ENCODE measurements at places on chromosomes 5 and 9.

DNA sequence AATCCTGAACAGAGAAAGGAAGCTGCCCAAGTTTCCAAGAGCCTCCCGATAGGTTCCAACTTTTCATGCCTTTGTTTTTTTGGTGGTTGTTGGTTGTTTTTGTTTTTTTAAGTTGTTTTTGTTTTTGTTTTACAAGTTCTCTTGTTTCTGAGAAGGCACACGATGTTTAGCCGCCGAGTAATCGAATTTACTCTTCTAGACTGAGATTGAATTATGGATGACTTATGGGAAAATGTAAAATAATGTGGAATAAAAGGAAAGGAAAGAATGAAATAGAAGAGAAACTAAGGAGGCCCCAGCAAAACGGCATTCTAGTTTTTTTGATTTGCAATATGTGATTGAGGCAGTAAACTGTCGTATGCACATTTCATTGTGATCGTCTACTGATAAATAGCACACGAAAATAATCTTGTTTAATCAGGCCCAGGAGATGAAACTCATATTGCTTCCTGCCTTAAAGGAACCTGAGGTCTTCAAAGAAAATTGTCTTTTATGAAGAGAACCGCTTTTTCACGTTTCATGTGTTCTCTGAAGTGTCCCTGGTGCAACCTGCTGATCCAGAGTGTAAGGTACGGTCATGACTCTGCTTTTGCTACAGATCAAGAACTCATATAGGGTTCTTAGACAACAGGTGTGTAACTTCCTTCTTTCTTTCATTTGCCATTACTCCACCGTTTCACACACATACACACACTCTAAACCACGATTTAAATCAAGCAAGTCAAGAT is 1.3 kb upstream of the GNAQ start:
- DNase-seq: no peak

DNA sequence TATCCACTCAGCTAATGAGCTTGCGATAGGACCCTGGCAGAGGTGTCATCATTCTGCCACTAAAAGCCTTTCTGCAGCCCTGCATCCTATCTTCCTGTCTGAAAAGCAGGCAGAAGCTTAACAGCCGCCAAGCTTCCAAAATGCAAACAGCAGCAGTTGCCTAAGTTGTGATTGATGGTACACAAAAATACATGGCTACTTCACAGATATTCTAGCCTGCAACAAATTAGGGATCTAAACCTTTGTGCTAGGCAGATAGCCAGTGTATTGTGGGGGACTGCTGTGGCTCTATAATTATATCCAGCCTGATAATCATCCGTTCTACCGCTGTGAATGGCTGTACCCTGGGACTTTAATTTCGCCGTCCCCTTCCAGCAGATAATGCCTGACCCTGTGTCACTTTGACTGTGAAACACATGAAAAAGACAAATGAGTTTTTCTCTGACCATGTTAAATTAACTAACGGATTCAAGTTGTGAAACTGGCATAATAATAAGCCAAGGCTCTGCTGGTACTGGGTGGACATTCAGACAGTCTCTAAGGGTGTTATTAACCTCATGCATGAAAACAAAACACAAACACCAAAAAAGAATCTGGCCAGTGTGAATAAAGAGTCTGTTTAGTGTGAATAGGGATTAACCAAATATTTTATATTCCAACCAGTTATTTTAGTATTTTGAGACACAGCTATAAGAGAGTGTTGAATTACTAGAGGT is 45.9 kb downstream of the SEMA6A start:
- DNase-seq: no peak

GRCh38 chr9:97696803-97697601 is at the start of gene XPA:
Gene XPA (minus strand): TSS chr9:97697340. CDS start chr9:97697292, 48 bp downstream.
- peak; percentile 85 for DNase-seq

- DNase-seq: no peak
These were observed 240.5 kb downstream of the CETN3 start for GRCh38 chr5:90169078-90169477.

DNA sequence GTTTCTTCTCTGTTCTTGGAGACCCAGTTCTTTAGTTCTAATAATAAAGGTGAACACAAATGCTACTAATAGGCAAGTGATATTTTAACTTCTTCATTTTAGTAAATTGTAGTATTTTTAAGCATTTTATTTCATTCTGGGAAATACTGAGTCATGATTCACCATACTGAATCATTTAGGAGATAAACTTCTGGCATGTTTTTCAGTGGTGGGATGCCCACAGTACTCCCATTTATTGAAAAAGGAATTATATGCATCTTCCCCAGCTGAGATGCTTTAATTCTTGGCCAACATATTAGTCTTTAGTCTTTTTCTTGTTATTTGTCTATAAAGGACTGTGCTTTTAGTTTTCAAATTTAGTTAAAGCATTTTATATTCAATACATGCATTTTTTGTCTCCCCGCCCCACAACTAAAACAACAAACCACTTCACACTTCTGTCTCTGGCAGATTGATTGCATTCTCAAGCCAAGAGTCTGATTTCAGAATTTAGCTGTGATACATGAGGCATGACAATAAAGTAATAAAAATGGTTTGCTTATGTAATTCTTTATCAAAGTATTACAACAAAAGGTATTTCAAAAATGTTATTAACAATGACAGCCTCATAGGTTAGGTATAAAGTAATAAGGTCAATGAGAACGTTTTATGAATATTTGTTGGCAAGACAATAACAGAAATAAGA is 125.2 kb upstream of the CDH18 start:
- no peak for DNase-seq

GRCh38 chr9:36088020-36088419 is 48.5 kb upstream of the GLIPR2 start:
- no peak for DNase-seq

DNA sequence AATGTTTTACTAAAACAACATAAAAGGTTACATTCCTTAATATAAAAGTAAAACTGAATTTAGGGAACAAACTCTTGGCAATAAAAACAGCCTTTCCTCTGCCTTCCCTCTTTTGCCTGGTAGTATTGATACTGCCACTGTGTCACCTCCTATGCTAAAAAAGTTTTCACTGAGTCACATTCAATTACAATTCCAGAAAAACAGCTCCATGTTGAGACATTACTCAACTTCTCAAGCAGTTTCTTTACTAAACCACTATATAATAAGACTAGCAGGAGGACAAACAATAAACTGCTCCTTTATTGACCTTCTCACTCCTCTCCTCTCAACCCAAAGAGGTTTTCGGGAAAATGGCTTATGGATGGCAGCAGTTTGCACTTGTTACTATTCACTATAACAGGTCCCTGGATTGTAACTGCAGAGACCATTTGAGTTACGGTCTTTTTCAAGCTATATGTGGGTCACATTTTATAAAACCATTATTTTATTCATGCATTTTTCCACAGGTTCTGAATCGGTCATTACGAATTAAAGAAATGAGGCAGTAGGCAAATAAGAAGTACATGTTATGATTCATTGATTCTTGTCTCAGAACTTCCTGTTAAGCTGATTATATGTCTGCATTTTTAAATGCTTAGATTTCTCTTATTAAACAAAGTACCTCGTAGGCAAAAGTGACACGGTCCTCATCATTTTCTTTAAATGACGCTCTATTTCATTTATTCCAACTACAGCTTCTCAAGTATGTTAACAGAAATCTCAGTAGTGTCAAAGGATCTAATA is 2.1 kb downstream of the ZDHHC21 start:
- DNase-seq: no peak

- DNase-seq: no peak
These were observed 57.9 kb upstream of the CTNND2 start for GRCh38 chr5:11962122-11962521.

DNA sequence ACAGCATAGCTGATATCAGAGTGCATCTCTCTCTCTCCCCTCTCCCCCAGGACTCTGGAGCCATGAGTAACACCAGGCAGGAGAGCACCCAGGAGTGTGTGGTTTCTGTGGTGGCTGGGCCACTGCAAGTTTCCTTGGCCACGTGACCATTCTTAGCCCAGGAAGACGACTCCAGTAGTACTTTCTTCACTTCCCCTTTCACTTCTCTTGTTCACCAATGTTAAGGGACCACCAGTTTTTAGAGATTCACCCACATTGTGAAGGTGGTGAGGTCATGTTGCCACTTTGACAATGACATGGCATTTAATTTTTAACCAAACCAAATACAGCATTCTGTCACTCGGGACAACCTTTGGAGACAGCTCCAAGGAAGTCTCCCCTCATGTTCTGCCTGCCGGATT is 17.9 kb upstream of the DAPK1 start:
- DNase-seq: no peak

- no peak for DNase-seq
These were observed 82.0 kb downstream of the COL5A1 start for GRCh38 chr9:134723491-134724190.

GRCh38 chr9:108347463-108348188 is 508.2 kb downstream of the ACTL7B start:
- DNase-seq: no peak

- peak; percentile 67 for DNase-seq
These were observed 14.7 kb upstream of the CCIN start for GRCh38 chr9:36154331-36154952.

DNA sequence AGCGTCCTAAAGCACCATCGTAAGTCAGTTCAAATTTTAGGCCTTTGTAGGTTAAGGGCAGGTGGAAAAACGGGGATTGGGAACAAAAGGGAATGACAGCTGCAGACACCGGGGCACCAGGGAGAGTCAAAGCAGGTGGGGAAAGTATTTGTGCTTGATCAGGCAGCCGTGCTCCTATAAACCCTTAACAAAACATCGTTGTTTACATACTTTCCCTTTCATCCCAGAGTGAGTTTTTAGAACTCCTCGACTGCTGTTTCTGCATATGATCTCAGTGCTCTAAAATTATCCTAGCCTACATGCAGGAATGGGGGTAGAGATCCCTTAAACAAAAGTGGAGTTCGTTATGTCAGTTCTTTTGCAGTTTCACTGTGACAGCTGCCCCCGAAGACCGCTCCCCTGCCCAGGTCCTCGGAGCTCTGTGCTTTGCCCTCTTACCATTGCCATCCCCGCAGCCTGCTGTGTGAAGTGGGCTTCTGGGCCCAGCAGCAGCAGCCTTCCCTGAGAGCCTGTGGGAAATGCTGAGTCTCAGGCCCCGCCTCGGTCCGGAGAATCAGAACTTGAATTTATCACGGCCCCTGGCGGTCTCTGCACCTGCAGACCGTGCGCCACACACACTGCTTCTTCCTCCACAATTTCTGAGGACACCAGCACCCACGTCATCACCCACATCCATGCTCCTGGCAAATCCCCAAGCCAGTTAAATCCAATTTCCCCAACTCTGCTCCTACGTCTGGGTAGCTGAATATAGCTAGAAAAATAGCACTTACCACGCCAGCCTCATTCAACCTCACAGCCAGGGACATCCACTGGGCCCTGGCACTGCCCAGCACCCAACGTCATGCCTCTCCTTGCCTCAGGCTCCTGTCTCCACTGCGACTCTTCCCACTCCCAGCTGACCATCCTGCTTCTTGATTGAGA is 86.8 kb downstream of the NSUN2 start:
- no peak for DNase-seq

- no peak for DNase-seq
These were observed 59.6 kb upstream of the GRAMD2B start for GRCh38 chr5:126363658-126364057.

DNA sequence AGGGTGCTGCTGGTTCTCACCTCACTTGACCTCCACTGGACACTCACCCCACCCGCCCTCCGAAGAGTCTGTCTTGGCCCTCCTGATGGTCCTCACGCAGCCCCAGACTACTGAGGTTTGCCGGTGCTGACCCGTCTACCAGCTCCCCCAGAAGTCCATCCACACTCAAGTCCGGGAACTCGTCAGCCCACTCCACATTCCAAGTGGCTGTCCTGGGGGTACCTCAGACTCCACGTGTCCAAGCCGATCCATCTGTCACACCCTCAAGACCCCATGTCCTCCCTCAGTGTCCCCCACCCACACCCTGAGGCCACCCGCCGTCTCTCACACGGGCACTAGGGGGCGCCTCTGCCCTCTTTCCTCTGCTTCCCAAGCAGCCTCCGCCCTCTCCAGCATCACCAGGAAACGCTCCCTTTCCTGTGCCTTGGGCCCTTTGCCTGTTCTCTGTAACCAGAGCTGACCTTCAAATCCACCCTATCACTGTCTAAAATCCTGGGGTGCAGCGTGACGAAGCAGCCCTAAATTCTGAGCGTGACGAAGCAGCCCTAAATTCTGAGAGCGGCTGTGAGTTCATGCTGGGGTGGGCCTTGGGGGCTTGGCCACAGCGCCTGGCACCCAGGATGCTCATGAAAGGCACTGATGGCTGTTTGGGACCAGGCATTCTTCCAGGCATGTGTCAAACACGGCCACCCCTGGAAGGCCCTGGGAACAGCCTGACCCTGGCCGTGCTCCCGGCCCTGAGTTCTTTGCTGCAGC is 95.7 kb downstream of the KCNT1 start:
- no peak for DNase-seq

- DNase-seq: no peak
These were observed 488.0 kb upstream of the CYLC2 start for GRCh38 chr9:102507044-102507687.

- DNase-seq: no peak
These were observed 575.3 kb downstream of the RAB3C start for GRCh38 chr5:59158165-59158564.

- no peak for DNase-seq
These were observed 18.4 kb upstream of the ALDOB start for GRCh38 chr9:101453776-101454570.

DNA sequence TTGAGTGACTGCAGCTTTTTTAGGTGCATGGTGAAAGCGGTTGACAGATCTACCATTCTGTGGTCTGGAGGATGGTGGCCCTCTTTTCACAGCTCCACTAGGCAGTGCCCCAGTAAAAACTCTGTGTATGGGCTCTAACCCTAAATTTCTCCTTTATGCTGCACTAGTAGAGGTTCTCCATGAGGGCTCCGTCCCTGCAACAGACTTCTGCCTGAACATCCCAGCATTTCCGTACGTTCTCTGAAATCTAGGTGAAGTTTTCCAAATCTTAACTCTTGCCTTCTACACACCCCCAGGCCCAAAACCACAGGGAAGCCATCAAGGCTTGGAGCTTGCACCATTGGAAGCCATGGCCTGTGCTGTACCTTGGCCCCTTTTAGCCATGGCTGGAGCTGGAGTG is 1898.1 kb upstream of the NUDT12 start:
- no peak for DNase-seq

GRCh38 chr5:22896152-22896551 is 43.0 kb upstream of the CDH12 start:
- no peak for DNase-seq

- no peak for DNase-seq
These were observed 59.6 kb downstream of the SETX start for GRCh38 chr9:132295181-132295580.

GRCh38 chr5:157157293-157157891 is 8.7 kb downstream of the GARIN3 start:
- DNase-seq: no peak

GRCh38 chr5:112885001-112885400 is 23.9 kb downstream of the SRP19 start:
- DNase-seq: no peak

DNA sequence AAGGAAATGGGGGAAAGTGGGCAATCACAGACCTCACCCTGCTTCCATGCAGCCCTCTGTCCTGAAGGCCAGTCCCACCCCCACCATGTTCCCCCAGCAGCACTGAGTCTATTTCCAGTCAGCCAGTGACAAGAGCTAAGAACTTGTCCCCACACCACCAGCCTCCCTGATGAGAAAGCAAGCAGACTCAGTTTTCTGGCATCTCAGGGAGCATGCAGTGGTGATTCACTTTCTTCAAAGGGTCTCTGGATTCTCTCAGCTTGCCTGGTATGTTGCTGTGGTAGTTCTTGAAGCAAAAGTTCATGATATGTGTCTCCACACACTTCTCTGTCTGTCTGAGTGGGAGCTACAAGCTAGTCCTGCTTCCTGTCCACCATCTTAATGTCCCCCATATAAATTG is 799.9 kb upstream of the TYRP1 start:
- no peak for DNase-seq

- no peak for DNase-seq
These were observed 267.2 kb downstream of the MAN2A1 start for GRCh38 chr5:109956884-109957283.

- DNase-seq: no peak
These were observed 2.5 kb downstream of the SMC5 start for GRCh38 chr9:70261131-70261870.

Measured in left renal pelvis (tissue), 4 donors.